ENCODE measurements at places on chromosomes 1 and 21. TPM values are rescaled to one million over a fixed set of nuclear protein-coding genes. Genes with fewer than 3 reads are reported as not detected.

The ZNF695 gene
- 0.46 TPM for total RNA-seq

- DNase-seq: no peak
These were observed 26.8 kb downstream of the EIF4G3 start for GRCh38 chr1:21149855-21150432.

DNA sequence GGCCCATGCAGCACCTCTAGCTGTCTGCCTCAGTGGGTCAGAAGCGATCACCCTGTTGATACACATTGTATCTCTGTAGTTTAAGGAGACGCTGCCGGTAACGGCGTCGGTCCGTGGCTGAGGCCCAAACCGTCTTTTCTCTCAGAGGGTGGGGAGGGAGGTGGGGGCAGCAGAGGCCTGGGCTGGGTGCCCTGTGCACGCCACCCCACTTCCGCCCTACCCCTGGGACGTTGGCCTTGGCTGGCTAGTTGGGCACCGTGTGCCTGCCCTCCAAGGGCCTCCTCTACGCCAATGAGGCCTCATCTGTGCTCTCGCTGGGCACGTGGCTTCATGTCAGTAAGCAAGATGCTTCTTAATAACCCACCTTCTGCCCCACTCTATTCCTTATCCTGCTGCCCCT lies 9.4 kb downstream of the ZC3H12A start:
- no peak for DNase-seq

GRCh38 chr1:28176492-28177470 lies at the start of gene PTAFR:
TSS of gene PTAFR (minus strand) at chr1:28176690. CDS start at chr1:28151021, 25,669 bp downstream.
- no peak for DNase-seq

- DNase-seq: no peak
These were observed 75.3 kb downstream of the ROR1 start for GRCh38 chr1:63849149-63849548.

- DNase-seq: no peak
These were observed 47.3 kb downstream of the ITGB3BP start for GRCh38 chr1:63475761-63476160.

GRCh38 chr1:40034869-40035268 lies 5.7 kb upstream of the CAP1 start:
- DNase-seq: no peak

All from upper lobe of left lung (tissue), 6 donors.